ENCODE measurements at places on chromosomes 5 and 9.

DNA sequence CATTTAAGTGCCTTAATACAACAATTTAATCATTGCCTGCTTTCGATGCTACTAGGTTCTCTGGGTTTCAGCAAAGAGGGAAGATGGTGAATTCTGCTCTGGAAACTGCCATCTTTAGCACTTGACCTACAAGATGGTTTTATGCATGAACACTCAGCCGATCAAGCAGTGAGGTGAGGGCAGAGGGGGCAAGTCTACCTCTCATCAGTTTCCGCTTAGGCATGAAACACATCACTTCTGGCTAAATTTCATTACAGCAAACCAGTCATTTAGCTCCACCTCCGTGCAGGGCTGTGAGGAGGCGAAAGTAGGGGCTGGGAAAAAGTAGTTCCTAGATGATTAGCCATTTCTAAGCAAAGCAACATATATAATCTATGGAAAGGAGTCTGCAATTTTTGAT, 1018.0 kb downstream of the CDH18 start:
- no peak for DNase-seq

DNA sequence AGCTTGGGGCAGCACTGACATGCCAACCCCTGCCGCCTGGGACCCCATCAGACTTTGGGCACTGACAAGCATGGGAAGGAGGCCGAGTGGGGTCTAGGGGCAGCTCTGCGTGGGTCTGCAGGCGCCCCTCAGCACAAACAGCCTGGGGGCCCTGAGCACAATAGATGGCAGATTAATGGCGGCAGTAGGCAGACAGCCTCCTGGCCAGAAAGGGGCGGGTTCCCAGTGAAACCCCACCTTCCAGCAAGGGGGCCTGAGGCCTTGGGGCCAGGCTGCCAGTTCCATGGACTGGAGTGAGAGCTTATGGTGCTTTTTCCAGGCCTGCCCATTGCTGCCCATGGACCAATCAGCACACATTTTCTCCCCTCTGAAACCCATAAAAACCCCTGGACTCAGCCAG, 2031.2 kb downstream of the EFNA5 start:
- no peak for DNase-seq

GRCh38 chr9:93815135-93815534, 140.0 kb downstream of the BARX1 start:
- DNase-seq: no peak

DNA sequence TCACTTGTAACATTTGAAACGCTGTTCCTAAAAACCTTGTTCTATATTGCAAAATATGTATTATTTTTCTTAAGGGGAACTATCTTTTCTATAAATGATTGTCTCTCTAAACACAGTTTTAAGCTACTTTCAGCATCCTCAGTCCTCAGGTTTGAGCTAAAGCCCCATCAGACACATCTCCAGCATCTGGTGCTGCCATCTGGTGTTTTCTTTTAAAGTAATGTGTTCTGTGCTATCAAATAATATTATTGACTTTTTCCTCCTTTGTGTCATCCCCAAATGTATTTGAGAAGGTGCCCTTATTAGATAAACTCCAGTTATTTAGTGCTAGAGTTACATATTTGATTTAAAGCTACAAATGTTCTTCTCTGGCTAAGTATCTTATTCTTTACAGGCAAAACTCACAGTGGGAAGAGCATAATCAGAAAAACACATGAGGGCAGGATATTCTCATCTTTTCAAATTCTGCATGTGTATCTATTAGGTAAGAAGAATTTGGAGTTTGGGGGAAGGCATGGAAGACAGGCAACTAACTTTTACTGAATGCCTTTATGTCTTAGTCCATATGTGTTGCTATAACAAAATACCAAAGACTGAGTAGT, 27.5 kb downstream of the ZNF474 start:
- DNase-seq: peak; percentile 70

DNA sequence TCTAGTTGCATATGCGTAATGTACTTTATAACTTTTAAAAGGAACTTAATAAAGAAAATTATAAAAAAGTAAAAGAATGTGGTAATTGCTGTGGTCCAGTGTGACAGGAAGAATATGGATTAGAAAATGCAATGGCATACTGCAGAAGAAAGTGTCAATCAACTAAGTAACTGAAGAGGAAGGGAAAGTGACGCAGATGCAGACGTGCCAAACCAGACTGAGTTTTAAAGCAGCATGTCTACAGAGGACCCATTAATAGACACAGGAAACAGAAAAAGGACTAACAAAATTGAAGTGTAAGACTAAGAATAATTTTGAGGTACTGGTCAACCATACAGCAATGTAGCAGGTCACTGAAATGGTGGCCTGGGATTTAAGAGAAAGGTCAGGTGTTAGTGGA, 73.3 kb downstream of the DPYSL3 start:
- no peak for DNase-seq

DNA sequence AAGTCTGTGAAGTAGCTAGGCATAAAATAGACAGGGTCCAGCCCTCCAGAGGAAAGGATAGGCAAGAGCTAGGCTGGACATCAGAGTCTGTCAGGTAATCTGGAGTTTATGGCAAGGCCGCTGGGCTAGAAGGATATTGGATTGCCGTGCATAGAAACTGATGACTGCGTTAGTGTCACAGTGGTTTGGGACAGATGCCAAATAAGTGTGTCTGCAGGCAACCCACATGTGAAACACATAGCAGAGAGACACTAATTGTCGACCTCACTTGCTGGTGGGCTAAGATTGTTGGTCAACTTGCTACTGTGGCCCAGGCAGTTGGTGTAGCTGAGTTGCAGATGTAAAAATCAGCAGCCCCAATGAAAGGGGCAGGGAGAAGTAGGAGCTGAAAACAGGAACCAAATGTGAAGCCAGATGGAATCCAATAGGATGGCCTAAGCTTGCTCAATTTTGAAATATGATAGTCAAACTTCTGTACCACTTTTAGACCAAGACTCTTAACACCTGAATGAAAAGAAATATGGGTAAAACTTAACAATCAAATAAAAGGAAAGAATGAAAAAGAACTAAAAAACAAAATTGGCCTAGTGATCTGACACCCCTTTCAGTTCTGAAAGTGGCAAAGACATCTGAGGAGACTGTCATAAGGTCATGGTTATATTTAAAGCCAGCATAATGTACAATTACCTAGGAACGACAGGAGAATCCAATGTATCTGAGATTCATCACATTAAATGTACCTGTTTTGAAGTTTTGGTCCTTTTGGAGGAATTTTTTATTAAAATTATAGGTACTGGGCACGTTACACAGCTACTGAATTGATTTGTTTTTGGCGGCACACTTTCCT, 243.3 kb upstream of the ACTBL2 start:
- DNase-seq: no peak

GRCh38 chr5:16143361-16144049, 36.1 kb downstream of the MARCHF11 start:
- no peak for DNase-seq

DNA sequence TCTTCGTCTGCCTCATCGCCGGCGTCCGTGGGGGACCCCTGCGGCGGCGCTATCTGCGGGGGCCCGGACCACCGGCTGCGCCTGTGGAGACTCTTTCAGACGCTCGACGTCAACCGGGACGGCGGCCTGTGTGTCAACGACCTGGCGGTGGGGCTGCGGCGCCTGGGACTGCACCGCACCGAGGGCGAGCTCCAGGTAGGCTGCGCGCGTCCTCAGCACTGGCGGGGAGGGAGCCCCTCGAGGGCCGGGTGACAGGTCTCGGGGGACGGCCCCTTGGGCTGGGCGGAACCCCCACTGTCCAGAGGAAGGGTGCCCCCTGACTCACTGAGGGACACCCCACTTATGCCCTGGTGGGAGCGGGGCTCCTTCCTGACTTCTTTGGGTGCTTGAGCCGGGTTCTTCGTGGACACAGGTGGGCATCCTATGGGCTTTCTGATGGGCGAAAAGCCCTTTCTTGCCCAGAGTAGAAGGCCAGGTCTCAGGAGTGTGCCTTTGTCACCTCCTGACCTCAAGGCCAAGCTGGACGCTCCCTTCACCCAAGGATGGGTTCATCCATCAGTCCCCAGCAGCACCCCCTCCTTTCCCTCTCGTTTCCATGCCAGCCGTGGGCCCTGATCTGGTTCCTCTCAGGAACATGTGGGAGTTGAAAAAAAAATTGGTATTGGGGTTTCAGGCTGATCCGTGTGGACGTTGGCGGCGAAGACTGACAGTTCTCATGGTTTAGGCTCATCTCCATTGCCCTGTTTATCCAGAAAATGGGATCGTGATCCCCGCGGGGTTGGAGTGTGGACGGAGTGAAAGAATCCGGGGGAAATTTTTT, 564 bp downstream of the SLC25A25 start:
- DNase-seq: no peak

GRCh38 chr5:96322217-96322616, 110.8 kb downstream of the PCSK1 start:
- no peak for DNase-seq

GRCh38 chr5:59842999-59843398, 50.5 kb downstream of the PDE4D start:
- no peak for DNase-seq

GRCh38 chr5:118185018-118185417, 803.3 kb downstream of the DTWD2 start:
- no peak for DNase-seq

Data from hematopoietic multipotent progenitor cell treated with erythropoietin and hydrocortisone succinate and interleukin-3 and kit ligand, for 8 days (in vitro differentiated cells).